ENCODE measurements at places on chromosomes 16 and 17. TPM values are rescaled to one million over a fixed set of nuclear protein-coding genes. Genes with fewer than 3 reads are reported as not detected.

DNA sequence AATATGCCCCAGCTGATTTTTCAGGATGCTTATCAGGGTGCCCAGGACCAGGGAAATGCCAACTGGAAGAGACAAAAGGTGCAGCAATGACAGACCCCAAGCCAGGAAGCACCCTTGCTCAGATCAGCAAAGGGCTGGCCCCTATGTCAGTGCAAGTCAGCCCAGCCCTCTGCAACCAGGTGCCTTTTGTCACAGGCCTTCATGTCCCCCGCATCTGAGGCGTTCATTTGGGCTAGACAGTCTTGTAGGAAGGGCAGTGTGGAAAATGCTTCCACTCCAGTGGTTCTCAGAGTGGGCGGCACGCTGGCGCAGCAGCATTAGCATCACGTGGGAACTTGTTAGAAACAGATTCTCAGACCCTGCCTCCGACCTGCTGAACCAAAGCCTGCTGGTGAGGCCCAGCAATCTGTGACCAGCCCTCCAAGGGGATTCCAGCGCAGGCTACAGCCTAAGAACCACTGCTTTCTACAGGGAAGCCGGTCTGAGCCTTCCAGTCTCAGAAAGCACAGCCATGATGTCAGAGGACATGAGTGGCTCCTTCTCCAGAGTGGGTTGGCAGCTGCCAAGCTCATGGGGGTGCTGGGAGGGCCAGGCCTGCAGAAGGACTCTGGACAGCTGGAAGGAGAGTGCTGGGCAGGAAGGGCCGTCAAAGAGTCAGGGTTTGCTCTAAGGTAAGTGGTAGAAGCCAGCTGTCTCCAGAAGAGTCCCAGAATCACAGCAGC, 13.1 kb downstream of the SLC47A2 start:
- H3K27ac ChIP-seq, result no peak overlapping the region
- peaks cover 13% of the 10 kb centered on the region for H3K4me1 ChIP-seq
- no peak for DNase-seq
- no peak overlapping the region for H3K4me3 ChIP-seq

GRCh38 chr16:84478172-84478947, 26.1 kb downstream of the MEAK7 start:
- H3K27me3 ChIP-seq, result no peaks in the 10 kb centered on the region
- H3K4me1 ChIP-seq, result peaks cover 18% of the 10 kb centered on the region
- DNase-seq, result no peak
- no peak overlapping the region for H3K27ac ChIP-seq
- peaks cover 13% of the 10 kb centered on the region for H3K36me3 ChIP-seq

DNA sequence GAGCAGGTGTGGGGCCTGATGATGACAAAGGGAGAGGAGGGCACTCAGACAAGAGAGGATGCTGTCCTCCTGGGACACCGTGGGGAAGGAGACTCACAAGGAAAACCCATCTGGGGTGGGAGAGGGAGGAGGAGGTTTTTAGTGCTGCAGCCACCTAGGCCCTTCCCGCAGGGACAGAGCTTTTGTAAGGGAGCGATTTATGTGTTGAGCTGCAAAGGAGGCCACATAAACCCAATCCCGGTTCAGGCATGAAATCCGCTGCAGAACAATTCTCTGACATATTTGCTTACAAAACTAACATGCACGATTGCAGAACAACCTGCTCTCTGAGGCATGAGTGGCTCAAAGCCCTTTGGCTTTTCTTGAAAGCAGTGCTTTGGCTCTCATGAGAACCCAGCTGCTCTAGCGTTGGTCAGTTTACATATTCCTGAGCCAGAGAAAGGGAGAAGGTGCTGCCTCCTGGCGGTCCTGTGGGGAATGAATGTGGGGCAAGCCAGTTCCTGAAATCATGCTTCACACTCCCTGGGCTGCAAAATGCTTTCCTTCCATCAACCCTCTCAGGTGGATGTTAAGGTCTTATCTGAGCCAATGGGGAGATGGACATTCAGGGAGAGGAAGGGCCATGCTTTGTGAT, 122.4 kb upstream of the NLRP1 start:
- H3K27me3 ChIP-seq, result peaks cover 43% of the 10 kb centered on the region
- no peak overlapping the region for H3K27ac ChIP-seq
- no peaks in the 10 kb centered on the region for H3K36me3 ChIP-seq

DNA sequence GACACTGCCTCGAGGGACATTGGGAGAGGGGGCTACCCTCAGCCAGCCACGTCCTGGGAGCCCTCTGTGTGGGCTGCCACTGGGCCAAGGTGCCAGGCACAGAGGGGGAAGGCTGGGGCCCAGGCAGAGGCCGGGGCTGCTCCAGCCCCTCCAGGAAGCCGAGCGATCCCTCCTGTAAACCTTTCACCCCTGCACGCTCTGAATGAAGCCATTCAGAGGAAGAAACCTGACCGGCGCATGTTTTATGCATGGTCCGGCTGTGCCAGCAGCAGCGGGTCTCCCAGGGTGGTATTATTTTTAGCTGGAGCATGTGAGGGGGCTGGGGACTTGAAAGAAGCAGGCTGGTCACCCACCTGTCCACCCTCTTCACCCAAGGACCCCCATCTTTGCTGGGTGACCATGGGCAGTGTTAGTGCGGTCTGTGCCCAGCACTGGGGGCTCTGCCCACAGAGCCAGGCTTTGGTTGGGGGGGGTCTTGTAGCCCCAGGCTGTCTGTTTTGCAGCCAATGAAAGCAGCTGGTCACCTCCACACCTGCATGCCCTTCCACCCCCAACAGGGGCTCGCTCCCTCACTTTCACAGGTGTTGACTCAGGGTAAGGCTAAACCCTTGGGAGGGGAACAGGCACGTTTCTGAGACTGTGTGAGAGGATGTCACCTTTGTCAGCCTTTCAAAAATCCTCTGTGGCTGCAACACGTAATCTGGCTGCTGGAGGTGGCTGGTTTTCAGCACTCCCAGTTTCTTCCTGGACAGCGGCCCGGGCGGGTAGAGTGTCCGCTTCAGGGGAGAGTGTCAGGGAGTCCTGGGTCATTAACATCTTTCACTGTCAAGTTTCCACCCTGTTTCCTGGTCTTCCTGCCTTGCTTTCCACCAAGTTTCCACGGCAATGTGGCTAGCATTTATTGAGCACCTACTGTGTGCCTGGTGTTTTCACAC, 77.1 kb upstream of the BRD7 start:
- no peaks in the 10 kb centered on the region for H3K4me1 ChIP-seq
- no peak overlapping the region for H3K4me3 ChIP-seq
- H3K36me3 ChIP-seq, result no peaks in the 10 kb centered on the region
- H3K27ac ChIP-seq, result no peak overlapping the region
- no peak for DNase-seq

GRCh38 chr17:21152731-21153130, 26.0 kb downstream of the DHRS7B start:
- H3K36me3 ChIP-seq, result no peaks in the 10 kb centered on the region
- H3K4me3 ChIP-seq, result no peak overlapping the region
- H3K4me1 ChIP-seq, result no peaks in the 10 kb centered on the region
- H3K27me3 ChIP-seq, result no peaks in the 10 kb centered on the region
- H3K27ac ChIP-seq, result no peak overlapping the region

- H3K27me3 ChIP-seq, result no peaks in the 10 kb centered on the region
- H3K4me3 ChIP-seq, result no peak overlapping the region
- peak; percentile 32 for DNase-seq
- H3K36me3 ChIP-seq, result no peaks in the 10 kb centered on the region
- H3K27ac ChIP-seq, result no peak overlapping the region
Measured at GRCh38 chr17:309361-309888, 43.2 kb downstream of the RPH3AL start.

DNA sequence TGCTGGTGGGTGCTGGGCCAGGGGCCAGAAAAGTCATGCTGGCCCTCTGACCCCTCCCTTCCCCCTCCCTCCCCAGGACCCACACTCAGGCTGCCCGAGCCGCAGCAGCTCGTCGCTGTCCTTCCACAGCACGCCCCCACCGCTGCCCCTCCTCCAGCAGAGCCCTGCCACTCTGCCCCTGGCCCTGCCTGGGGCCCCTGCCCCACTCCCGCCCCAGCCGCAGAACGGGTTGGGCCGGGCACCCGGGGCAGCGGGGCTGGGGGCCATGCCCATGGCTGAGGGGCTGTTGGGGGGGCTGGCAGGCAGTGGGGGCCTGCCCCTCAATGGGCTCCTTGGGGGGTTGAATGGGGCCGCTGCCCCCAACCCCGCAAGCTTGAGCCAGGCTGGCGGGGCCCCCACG, 8.3 kb upstream of the CISD3 start:
- H3K4me3 ChIP-seq, result no peak overlapping the region
- no peaks in the 10 kb centered on the region for H3K4me1 ChIP-seq
- no peaks in the 10 kb centered on the region for H3K27me3 ChIP-seq
- H3K36me3 ChIP-seq, result peaks cover 11% of the 10 kb centered on the region
- H3K27ac ChIP-seq, result no peak overlapping the region
- no peak for DNase-seq

DNA sequence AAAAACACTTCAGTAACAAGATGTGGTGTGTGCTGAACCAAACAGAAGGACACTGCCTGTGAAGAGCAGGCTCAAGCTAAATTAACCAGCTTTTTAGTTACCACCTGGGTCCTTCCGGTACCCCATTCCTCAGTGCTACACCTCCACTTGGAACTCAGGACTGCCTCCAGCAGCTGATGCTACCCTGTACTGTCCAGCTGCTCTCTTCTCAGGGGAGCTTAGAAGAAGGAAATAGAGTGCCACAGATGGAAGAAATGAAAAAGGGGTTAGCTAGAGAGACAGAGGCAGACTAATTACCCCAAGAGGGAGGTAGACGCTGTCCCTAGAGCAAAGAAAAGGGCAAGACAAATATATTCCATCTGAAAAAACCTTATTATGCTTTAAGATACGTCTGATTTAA, 5.7 kb downstream of the MED13 start:
- no peaks in the 10 kb centered on the region for H3K27me3 ChIP-seq
- peaks cover 24% of the 10 kb centered on the region for H3K4me1 ChIP-seq
- no peak overlapping the region for H3K27ac ChIP-seq
- H3K4me3 ChIP-seq, result no peak overlapping the region
- peaks cover 33% of the 10 kb centered on the region for H3K36me3 ChIP-seq

DNA sequence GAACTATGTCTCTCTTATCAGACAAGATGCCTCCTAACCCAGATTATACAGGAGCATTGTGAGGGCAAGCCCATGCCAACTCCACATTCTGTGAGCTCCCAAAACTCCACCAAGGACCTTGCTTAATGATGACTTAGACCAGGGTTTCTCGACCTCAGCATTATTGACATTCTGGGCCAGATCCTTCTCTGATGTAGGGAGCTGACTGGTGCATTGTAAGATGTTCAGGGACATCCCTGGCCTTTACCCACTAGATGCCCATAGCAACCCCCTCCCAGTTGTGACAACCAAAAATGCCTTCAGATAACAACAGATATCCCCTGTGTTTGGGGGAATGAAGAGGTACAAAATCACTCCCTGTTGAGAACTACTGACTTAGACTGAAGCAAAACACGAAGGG, 43.6 kb downstream of the HOXB1 start:
- H3K4me1 ChIP-seq, result peaks cover 43% of the 10 kb centered on the region
- DNase-seq, result no peak
- H3K36me3 ChIP-seq, result no peaks in the 10 kb centered on the region
- H3K27me3 ChIP-seq, result no peaks in the 10 kb centered on the region
- no peak overlapping the region for H3K4me3 ChIP-seq

GRCh38 chr16:10694830-10695229, at the start of gene TEKT5:
Gene TEKT5 (minus strand): TSS chr16:10694930. CDS start chr16:10694873, 57 bp downstream.
- H3K4me3 ChIP-seq, result no peak within 1 kb of the TSS
- H3K36me3 ChIP-seq, result no peaks in the 10 kb centered on the region
- no peak within 1 kb of the TSS for H3K27ac ChIP-seq
- H3K4me1 ChIP-seq, result no peaks in the 10 kb centered on the region
- DNase-seq, result no peak

DNA sequence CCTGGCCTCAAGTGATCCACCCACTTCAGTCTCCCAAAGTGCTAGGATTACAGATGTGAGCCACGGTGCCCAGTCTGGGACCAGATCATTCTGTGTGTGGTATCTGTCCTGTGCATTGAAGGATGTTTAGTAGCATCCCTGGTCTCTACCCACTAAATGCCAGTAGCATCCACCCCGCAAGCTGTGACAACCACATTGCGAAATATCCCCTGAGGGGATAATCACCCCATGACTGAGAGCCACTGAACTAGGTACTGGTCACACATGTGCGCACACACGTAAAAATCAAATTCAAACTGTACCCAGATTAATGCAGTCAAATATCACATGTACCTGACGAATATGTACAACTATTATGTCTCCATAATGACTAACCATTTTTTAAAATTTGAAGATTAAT, 35.8 kb downstream of the TEKT5 start:
- no peaks in the 10 kb centered on the region for H3K36me3 ChIP-seq
- H3K4me1 ChIP-seq, result no peaks in the 10 kb centered on the region
- no peak for DNase-seq
- no peak overlapping the region for H3K27ac ChIP-seq

DNA sequence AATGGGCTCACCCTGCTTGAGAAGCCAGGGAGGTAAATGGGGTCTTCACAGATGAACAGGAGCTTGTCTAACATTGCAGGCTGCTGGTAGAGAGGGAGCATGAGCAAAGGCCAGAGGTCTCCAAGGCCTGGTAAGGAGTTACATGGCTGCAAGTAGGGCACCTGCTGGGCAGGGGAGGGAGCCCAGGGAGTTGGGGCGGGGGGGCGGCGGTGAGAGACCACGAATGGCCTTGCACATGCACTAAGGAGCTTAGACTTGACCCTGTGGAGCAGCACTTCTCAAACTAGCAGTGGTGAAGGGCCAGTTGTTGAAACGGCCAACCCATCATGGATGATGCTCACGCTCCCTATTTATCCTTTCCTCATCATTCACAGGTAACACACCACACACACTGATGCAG, 38.4 kb downstream of the ERN1 start:
- H3K4me1 ChIP-seq, result peaks cover 50% of the 10 kb centered on the region
- peaks cover 9% of the 10 kb centered on the region for H3K36me3 ChIP-seq
- H3K4me3 ChIP-seq, result no peak overlapping the region

DNA sequence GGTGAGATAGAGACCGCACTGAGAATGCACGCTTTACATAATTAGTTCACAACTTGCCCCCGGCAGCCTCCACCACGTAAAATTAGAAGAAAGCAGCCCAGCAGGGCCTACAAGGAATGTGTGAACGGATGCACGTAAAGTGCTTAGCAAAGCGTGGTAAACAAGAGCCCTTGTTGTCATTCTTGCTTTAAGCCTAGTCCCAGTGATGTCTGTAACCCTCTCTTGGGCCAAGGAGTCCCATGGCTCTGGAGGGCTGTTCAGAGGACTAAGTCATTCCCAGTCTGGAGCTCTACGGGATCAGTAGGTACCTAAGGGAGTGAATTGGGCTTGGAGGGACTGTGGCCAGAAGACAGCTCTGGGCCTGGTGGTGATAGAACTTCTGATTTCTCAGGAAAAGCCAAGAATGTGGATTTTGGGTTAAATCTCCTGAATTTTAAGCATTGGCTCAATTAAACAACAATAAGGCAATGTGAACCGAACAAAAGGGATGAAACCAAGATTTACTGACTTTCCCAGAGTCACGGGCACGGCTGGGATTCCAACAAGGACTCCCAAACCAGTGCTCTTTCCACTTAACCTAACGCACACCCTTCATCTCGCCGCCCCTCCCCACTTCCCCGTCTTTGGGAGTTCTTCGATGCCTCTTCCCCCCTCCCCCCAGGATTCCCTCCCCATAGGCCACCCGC, 775 bp upstream of the CHP2 start:
- H3K4me1 ChIP-seq, result no peaks in the 10 kb centered on the region
- no peak overlapping the region for H3K4me3 ChIP-seq
- H3K27me3 ChIP-seq, result peaks cover 70% of the 10 kb centered on the region
- DNase-seq, result no peak

- H3K27ac ChIP-seq, result no peak overlapping the region
- no peak for DNase-seq
- H3K4me3 ChIP-seq, result no peak overlapping the region
Measured at GRCh38 chr16:88016964-88017363, 65.7 kb downstream of the BANP start.

Gene STXBP4
- 6.2 TPM for total RNA-seq

Gene CD79B
- total RNA-seq, result not detected

Gene MYL4
- total RNA-seq, result not detected

Gene KRTAP17-1
- total RNA-seq, result not detected

Gene CDH13
- not detected for total RNA-seq

Gene PRR35
- total RNA-seq, result not detected

Gene SMPD3
- total RNA-seq, result 0.94 TPM

Gene GJC1
- 42.6 TPM for total RNA-seq

Gene TCAP
- 1.6 TPM for total RNA-seq

Gene AIPL1
- total RNA-seq, result not detected

Gene HBM
- not detected for total RNA-seq

All from PC-9 (cell line).